ENCODE measurements at places on chromosomes 2 and 18. TPM values are rescaled to one million over a fixed set of nuclear protein-coding genes. Genes with fewer than 3 reads are reported as not detected.

Gene NOL4
- 0.30 TPM for total RNA-seq

Gene CMPK2
- 0.59 TPM for total RNA-seq

Gene RAB31
- total RNA-seq, result 64.1 TPM

Gene BUB1
- total RNA-seq, result 26.9 TPM

Gene NDUFV2
- 82.0 TPM for total RNA-seq
